Stimulated activated CD8-positive, alpha-beta memory T cell treated with anti-CD3 and anti-CD28 coated beads, Interleukin-2, amount 100 ng/mL, for 1 hour (primary cell): ENCODE measurements at places on chromosomes 4 and X.

DNA sequence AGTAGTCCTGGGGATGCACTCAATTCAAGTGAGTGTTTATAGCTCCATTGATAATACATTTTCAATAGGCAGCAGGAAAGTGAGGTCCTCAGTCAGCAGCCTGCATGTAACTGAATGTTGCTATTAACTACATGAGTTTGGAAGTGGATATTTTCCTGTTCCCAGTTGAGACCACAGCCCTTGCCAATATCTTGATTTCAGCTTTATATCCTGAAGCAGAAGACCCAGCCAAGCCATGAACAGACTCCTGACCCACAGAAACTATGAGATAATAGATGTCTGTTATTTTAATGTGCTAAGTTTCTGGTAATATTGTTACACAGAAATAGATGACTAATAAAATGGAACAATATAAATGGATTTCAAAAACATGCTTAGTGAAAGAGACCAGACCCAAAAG, 63.7 kb downstream of the VSIG4 start:
- no peak for DNase-seq

DNA sequence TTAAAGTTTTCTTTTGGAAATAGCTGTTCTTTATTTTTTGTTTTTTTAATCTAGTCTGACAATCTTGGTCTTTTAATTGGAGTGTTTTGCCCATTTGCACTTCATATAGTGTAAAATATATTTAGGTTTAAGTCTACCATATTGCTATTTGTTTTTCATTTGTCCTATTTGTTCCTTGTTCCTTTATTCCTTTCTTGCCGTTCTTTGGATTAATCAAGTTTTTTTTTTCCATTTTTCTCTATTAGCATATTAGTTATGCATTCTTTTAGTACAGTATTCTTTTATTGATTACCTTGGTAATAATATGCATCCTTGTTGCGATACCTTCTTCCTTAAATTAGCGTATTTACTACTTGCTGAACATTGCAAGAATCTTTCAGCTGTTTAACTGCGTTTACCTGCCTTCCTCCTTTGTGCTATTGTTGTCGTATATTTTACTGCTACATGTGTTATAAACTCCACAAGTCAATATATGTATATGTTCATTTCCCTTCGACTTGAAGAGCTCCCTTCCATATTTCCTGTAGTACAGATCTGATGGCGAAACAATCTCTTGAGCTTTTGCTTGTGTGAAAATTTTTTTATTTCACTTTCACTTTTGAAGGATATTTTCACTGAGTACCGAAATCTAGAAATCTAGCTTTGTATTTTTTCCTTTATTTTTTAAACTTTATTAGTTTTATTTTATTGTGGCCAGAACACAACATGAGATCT, 23.9 kb upstream of the RNF212 start:
- no peak for DNase-seq

DNA sequence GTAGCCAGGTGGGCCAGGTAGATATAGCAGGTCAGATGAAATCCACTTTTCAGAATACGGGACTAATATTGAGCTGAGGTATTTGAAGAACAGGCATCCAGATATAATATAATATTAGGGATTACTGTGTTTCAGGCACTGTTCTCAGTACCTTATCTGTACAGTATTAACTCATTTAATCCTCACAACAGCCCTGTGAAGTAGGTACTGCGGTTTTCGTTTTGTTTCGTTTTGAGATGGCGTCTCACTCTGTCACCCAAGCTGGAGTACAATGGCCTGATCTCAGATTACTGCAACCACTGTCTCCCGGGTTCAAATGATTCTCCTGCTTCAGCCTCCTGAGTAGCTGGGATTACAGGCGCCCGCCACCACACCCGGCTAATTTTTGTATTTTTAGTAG, 129.6 kb downstream of the IL1RAPL2 start:
- no peak for DNase-seq

DNA sequence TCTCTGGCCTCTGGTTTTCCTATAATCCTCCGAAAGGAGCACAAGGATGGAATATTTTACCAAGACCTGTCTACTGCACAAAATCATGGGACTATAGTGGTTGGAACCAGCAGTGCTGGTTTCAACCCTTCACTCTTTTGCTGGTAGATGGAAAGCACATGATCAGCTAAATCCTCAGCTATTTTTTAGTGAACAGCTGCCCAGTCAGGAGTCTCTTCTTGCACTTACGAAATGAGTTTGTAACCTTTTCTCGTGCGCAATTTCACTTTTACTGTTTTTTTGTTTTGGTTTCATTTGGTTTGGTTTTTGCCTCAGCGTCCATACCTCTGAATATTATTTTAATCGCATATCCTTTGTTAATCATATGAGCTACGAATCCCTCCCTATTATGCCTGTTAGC, 418.5 kb upstream of the CPEB2 start:
- no peak for DNase-seq

DNA sequence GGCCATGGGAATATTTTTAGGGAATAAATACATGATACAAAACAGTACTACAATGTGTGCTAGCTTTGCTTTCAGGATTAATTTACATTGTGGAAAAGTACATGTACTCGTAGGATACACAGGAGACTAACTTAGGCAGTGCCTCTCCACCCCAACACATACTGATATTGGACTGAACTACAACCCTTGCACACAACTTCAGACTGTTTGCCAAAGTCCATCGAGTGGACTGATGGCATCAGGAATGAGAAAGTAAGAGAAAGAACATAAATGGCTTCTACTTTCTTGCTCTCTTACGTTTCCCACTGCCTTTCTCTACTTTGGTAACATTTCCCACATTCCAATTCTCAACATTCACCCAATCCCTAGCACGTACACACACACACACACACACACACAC, 130.1 kb downstream of the RNF150 start:
- no peak for DNase-seq

DNA sequence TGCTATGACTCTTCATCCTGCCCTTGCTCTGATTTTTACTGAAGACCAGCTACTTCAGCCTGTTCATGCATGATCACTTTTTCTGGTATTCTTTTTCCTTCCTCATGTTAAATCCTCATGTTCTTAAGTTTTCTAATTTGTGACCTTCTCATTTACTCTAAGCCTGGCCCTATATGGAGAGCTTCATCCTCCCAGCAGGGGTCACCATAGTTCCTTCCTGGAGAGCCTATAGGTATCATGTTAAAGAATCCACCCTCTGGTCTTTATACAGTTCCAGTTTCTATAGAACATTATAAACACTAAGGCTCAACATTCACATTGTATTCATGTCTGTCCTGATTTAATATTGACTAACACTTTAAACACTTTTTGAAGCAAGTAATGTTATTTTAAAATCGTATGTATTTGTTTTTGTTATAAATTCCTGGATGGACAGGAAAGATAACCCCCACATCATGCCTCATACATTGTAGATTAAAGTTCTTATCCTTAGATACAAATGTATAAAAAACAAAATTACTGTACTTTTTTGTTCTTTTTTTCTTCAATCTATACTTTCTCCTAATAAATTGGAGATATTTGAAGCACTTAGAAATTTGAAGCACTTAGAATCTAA, 53.8 kb upstream of the OTUD4 start:
- no peak for DNase-seq

- DNase-seq, result no peak
These were observed 12.7 kb upstream of the UBA6 start for GRCh38 chr4:67713529-67714247.

DNA sequence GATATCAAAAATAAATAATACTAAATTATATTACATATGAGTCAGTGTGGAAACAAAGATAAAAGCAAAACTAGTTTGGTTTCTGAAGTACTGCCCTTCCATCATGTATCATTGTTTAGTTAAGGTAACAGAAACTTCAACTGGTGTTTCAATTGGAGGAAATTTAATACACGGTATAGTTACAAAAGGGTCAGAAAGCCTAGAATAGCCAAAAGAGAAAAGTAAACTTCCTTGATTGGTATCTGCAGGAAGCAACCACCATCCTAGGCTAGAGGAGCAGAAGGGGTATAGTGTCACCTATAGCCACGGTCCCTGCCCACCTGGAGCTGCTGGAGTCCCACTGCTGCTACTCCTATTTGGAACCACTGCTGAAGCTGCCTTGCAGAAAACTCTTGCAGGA, 185.6 kb downstream of the SLC7A11 start:
- DNase-seq, result no peak

DNA sequence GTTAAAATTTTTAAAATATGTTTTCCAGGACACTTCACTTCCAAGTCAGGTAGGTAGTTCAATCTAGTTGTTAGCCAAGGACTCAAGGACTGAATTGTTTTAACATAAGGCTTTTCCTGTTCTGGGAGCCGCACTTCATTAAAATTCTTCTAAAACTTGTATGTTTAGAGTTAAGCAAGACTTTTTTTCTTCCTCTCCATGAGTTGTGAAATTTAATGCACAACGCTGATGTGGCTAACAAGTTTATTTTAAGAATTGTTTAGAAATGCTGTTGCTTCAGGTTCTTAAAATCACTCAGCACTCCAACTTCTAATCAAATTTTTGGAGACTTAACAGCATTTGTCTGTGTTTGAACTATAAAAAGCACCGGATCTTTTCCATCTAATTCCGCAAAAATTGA, 49.7 kb downstream of the XIAP start:
- DNase-seq, result no peak

GRCh38 chr4:116824172-116824571, 261.2 kb downstream of the TRAM1L1 start:
- DNase-seq, result no peak

- DNase-seq, result no peak
These were observed 32.5 kb downstream of the SORBS2 start for GRCh38 chr4:185779517-185779916.

GRCh38 chr4:148200960-148201359, 241.3 kb downstream of the NR3C2 start:
- no peak for DNase-seq

- no peak for DNase-seq
These were observed 120.9 kb upstream of the NRK start for GRCh38 chrX:105701310-105702052.

GRCh38 chr4:16530688-16531635, 304.7 kb upstream of the TAPT1 start:
- DNase-seq, result no peak

DNA sequence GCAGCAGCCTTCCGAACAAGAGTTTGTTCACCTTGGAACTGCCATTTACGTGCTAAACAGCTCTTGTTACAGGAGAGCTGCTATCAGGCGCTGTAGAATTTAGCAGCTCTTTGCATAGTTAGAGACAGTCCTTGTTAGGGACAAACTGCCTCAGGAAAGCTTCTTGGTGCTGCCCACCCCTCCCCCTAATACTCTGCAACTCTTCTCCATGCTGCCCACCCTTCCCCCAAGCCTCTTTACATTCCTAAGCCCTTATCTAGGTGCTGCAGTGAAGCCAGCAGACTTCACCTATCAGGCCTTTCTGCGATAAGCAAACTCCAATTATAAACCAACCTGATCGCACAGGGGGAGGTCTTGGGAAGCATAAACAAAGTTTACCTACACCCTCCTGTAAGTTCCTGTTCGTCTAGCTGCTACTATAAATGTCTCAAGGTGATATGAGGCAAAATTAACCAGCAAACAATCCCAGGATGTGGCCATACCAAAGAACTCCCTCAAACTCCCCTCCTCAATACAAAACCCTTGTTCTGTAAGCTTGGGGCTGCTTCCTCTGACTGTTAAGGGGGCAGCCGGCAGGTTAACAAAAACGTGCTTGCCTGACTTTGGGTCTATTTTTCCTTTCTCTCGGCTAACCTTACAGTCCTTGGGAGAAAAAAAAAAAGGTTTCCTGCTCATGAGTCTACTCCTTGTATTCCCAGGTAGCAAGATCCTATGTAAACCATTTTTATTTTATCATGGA, 74.0 kb upstream of the GC start:
- DNase-seq, result no peak
